Stimulated activated CD4-positive, alpha-beta T cell treated with anti-CD3 and anti-CD28 coated beads, TNF-alpha, amount 100 ng/mL, for 24 hours (primary cell): ENCODE measurements at places on chromosomes 5 and 9.
A peak's percentile ranks its signal among the peaks of the same experiment; 100 is the strongest.

DNA sequence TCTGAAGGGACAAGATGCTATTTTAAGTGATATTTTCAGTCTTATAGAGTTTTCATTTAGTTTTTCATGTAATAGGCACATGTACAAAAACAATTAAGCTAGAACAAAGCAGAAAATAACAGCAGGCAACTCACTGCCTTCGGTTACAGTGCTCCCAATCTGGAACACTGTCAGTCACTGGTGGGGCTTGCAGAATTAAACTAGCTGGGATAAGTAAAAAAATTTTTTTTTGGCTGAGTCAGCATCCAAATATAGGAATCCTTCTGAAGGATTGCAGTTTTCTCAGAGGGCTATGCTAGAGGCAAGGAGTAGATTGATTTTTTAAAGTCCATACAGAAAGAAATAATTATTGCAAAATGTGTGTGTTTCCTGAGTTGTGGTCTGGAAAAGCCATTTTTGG is 250.2 kb upstream of the RFX3 start:
- DNase-seq: no peak

GRCh38 chr9:35660966-35661415 is 2.9 kb downstream of the CCDC107 start:
- DNase-seq: no peak

DNA sequence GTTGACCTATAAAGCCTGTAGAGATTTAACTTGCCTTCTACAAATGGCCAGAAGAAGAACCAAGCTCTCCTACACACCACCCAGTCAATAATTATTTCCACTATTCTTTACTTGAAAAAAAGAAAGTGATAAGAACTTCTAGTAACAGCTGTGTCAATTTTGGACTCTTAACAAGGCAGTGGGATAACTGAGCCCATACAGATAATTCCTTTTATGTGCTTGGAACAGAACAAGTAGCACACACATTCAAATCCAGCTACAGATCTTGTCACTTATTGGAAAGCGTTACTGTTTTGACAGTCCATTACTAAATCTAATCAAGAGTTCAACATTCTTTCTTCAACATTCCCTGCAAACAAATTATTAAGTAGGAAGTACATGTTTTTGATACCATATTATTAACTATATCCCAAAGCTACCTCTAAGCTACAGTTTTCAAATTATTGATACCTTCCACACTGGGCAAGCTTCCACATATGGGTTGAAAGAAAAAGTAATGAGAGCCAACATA is 6.3 kb downstream of the PTGER4 start:
- no peak for DNase-seq

- no peak for DNase-seq
Observed at GRCh38 chr5:74314906-74315305, 325.6 kb downstream of the ENC1 start.

GRCh38 chr5:1663186-1663585 is 136.5 kb downstream of the MRPL36 start:
- no peak for DNase-seq

DNA sequence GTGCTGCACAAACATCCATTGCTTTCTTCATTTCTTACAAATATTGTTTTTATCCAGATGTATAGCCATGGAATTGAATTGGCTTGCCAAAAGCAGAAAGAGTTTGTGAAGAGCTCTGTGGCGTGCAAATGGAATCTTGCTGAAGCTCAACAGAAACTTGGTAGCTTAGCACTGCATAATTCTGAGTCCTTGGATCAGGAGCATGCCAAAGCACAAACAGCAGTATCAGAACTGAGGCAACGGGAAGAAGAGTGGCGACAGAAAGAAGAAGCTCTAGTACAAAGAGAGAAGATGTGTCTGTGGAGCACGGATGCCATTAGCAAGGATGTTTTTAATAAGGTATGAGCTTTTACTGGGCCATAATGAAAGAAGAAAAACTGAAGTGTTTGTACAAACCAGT is 5.5 kb downstream of the CDC37L1 start:
- DNase-seq: no peak

DNA sequence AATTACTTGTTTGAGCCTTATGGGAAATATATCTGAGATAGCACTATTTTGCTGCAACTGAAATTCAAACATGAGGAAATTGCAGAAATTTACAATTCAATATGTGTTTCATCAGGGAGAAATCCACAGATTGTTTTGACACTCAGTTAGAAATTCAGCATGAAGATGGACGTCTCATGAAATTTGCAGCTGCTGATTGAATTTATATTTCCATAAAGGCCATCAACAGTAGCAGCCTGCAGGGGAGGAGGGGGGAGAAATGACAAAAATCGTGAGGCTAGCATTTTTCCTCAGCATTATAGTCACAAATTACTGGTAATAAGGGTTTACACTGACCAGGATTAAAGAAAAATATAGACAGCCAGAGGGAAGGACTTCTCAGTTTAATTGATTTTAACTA is 81.0 kb downstream of the NDUFAF2 start:
- DNase-seq: no peak

DNA sequence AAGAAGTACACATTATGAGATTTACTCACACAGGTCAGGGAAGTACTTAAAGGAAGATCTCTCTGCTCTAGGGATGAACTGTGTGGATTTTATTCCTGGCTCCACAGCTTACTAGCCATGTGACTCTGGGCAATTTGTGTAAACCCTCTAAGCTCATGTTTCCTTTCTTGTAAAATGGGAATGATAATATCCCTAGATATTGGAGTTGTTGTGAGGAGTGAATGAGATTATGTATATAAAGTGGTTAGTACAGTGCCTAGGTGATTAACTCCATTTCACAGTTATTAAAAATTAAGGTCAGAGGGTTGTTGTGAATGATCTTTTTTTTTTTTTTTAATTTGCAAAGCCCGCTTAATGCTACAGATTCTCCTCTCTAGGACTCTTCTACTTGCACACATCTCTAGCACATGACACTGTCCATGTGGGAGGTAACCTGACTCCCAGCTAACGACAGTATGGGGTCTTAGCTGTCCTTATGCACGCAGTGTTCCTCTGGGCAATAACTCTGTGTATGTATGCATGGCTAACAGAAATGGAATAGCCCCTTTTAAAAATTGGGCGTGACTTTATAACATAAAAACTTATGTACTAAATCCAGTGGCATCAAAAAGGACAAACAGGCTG is 23.9 kb upstream of the MYOT start:
- no peak for DNase-seq

GRCh38 chr5:141040771-141041426 is 10.3 kb upstream of the PCDHB1 start:
- peak; percentile 68 for DNase-seq

GRCh38 chr5:112219000-112219399 is 200.1 kb downstream of the EPB41L4A start:
- DNase-seq: no peak

DNA sequence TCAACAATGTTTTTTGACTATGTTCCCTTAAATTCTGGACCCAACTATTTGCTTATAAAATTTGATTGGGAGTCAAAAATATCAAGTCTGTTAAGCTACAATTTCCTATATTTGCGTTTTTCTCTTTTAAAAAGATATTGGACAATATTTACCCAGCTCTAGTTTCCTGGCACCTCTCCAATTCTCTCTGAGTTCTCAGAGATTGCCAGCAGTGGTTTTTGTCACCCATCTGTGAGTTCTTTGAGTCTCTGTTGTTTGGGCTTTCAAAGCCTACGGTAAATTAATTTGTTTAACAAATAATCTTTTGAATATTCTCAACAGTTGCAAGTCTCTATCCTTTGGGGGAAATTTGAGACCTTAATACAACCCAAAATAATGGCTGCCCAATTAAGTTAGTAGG is 174.2 kb upstream of the PUM3 start:
- DNase-seq: no peak

DNA sequence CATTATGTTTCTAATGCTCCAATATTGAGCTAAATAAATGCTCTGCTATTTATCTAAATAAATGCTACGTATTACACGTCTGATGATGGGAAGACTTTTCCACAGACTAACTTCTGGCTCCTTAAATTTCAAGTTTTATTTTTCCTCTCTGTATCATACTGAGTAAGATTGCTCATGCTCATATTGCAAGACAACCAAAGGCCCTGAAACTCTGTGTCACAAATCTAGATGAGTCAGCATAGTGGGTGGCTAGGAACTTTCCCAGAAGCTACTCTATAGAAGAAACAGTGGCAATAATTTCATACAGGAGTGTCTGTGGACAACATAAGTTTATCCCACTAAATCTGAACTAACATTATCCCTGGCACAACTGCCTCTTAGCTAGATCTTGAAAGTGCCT is 53.0 kb upstream of the RFX3 start:
- DNase-seq: peak; percentile 5

DNA sequence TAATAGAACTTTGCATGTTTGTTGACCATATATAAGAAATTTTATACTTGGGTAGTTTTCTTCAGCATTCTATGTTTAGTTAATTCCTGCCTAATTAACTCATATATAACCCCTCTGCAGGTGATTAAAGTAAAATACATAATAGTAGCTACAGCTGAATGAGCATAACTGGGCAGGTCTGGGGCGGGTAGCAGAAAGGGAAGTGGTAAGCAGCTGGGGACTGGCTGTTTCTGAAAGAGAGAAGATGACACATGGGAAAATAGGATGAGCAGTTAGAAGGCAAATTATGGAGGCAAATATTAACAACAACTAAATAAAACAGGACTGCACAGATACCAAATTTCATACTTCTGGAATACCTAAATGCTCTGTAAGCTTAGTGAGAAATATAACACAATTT is 128.1 kb downstream of the CPLANE1 start:
- DNase-seq: no peak

DNA sequence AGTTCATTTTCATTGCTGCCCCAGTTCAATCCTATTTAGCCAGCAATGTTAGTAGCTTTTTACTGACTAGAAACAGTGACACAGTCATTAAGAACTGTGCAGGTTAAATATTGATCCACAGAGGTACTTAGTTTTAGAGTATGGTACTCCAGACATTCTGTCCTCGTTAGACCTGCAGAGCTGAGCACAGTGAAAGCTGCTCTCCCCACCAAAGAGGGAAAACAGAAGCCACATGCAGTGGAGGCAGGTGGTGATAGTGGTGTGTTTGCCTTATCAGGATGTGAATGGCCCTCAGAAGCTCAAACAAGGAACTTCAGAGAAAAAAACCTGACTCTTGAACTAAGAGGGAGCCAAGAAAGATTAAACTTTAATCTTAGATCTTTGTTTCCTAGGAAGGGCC is 75.5 kb downstream of the UNC13B start:
- no peak for DNase-seq

DNA sequence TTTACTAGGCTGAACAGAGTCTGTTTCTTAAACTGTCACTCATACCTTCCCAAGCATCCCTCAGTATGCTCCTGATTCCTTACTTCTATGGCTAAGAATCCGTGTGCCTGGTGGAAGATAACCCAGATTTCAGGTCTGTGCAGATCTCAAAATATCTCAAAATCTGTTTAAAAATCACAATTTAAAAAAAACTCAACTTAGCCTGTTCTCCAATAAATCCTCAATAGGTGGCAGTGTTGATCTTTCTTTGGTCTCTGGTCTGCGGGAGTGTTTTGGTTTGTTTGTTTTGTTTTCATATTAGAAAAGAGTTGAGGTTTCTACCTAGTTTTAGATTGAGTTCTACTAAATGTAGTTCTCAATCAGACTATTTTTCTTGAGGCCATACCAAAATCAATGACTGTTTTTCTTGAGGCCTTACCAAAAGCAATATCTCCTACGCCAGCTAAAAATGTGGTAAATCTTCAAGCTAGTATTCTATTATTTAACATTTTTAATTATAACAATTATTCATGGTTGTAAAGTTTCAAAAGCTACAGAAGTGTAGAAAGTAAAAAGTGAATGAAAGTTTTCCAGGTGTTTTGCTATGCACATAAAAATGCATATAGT is 57.9 kb downstream of the TGFBR1 start:
- DNase-seq: no peak
